ENCODE measurements at places on chromosomes 2 and 18.

DNA sequence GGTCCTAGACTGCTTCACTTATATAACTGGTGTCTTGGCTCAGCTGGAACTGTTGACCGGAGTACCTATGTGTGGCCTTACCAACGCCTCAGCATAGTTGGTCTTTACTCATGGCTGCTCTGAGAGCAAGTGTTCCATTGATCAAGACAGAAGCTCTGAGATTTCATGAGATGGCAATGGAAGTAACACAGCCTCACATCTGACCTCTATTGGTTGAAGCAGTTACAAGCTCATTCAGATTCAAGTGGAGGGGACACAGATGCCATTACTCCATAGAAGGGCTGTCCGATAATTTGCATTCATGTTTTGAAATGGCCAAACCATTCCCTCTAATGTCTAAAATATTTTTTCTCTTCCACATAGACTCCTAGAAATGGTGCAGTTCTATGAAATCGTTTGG, 46.4 kb upstream of the STK39 start:
- DNase-seq: no peak

- no peak for DNase-seq
Observed at GRCh38 chr18:2169656-2170055, 401.6 kb downstream of the METTL4 start.

DNA sequence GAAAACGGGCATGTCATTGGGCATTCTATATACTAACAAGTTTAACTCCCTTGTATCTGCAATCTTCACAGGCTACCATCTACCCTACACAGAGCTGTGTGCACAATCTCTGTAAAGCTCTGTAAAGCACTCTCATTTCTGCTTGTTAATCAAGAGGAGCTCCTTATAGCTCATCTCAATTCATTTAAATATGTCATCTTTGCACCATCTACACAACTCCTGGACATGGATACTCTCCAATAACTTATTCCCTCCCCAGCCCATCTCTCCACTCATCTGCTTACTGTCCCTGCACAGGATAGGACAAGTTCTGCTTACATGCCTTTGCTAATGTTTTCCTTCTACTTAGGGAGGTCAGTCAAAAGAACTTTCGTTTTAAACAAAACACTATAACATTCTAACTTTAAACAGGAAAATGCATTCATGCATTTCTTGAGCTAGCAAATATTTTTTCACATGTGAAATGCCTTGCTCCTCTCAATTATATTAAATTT, 61.4 kb downstream of the DPP4 start:
- no peak for DNase-seq

GRCh38 chr2:149348291-149348690, 17.9 kb downstream of the LYPD6 start:
- DNase-seq: no peak

GRCh38 chr18:12410081-12410481, 2.4 kb downstream of the PRELID3A start:
- no peak for DNase-seq

GRCh38 chr18:12884406-12885323, 628 bp upstream of the PTPN2 start:
- no peak for DNase-seq

DNA sequence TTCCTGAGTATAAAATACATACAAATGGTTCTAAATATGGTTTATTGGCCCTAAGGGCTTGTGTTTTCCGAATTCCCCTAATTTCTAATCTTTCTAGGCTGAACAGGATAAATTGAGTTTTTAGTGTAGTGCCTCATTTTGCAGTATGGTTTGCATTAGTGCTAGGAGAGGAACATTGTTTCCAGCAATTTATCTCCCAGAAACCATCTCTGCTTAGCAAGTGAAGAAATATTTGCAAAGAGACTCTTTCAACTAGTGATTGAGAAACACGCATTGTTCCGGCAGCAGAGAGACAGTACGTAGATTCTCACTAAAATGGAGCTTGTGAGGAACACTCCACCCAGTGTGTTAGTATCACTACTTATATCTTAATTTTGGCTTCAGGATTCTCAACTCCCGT, 177.8 kb upstream of the EPAS1 start:
- DNase-seq: no peak

DNA sequence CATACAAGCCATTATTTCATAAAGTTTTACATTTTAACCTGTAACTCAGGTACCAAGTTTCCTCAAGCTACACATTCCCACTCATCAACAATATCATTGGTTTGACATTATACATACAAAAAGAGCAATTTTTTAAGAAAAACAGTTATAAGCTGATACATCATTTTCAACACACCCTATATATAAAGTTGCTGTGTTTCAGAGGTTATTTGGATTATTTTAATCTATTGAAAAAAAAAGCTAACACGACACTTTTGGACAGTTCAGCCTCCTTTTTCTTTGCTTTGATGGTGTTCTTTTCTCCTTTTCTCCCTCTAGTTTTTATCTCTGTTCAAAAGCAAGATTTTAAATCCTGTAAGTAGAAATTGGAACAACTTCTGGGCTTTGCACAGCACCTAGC, 175.9 kb upstream of the CREB1 start:
- no peak for DNase-seq

GRCh38 chr2:230908595-230909191, 16.3 kb downstream of the GPR55 start:
- no peak for DNase-seq

- DNase-seq: no peak
Observed at GRCh38 chr18:23950644-23951043, 63.9 kb upstream of the TTC39C start.

DNA sequence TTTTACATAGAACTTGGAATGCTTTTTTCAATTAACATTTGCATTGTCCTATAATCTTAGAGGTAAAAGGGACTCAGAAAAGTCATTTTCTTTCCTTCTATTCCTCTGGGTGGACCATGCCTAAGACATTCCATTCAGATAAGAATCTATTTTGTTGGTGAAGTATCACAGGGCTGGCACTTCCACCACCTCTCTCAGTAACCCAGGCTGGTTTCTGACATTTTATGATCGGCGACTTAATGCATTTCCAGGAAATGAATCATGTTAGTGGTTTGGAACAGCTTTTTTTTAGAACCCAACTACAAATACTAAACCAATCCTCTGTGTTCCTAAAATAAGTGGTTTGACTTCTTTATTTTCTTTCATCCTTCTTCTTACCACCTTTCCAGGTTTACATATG, 27.0 kb downstream of the GAD1 start:
- DNase-seq: no peak

GRCh38 chr18:61666876-61667590, 225.8 kb downstream of the RNF152 start:
- DNase-seq: no peak

DNA sequence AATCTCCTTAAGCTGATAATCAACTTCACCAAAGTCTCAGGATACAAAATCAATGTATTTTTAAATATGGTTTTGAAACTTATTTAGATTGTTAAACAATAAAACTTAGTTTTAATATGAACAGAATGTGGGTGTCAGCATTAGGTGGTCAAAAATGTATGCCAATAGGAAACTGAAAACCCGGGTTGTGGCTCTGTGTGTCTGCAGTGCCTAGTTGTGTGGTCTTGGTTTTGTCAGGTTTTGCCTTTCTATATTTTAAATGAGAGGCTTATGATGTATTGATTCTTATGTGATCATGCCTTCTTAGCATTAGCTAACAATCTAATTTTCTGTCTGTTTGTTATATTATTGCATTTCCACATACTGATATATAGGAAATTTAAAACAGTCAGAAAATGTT, 227.8 kb downstream of the ZNF407 start:
- no peak for DNase-seq

DNA sequence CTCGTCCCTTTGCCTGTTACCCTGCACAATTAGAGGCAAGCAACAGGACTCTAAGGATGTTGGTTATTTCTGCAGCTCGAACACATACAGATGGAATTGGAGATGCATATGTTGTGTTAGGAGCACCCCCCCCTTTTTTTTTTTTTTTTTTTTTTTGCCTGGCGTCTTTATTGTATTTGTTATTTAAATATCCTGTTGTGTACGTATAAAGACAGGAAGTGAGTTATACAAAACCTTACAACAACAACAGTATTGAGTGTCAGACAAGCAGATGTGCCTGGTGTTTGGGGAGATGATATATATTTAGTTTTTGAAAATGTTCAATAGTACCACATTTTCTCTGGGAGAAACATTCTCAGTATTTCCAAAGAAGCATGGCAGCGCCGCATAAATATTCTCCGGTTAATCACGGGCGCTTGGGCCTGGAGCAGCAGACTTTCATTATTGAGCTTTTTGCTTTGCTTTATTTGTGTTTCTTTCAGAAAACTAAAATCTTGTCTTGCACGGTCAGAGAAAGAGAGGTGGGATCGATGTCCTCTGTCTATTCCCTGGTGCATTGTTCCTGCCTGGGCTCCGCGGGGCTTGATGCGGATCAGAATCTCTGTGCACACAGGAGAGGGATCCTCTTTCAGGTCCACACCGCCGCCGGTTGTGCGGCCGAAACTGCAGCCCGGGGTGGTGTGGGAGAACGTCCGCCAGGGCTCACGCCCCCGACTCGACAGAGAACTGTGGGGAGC, 23.2 kb upstream of the ZNF516 start:
- no peak for DNase-seq

GRCh38 chr18:395456-396250, 104.8 kb downstream of the COLEC12 start:
- DNase-seq: no peak

DNA sequence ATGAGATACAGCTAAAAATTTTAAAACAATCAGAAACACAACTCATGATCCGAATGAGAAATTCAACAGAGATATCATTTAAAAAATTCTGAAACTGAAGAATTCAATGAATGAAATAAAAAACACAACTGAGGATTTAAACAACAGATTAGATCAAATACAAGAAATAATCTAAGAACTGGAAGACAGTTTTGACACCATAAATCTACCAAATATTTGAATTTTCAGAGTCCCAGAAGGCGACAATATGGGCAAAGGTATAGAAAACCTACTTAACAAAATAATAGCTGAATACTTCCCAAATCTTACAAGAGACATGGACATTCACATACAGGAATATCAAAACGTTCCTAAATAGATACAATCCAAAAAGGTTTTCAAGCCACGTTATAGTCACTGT, 221.9 kb downstream of the OTX1 start:
- no peak for DNase-seq

DNA sequence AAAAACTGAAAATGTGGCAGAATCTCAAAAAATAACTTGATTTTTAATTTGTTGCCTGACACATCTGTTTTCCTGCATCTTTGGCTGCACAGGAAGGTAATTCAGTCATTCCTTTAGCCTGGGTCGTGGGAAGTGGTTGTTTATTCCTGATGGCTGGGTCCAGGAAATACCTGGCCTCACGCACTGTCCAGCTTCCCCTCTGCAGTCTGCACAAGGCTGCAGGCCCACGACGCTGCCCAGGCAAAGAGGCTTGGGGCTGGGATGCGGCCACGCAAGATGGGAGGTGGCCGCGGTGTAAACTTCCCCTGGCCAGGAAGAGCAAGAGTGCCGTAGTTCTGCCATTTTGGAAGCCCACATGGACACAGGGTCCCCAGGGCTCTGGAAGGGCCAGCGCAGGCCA, 28.2 kb downstream of the TSHZ1 start:
- DNase-seq: no peak

DNA sequence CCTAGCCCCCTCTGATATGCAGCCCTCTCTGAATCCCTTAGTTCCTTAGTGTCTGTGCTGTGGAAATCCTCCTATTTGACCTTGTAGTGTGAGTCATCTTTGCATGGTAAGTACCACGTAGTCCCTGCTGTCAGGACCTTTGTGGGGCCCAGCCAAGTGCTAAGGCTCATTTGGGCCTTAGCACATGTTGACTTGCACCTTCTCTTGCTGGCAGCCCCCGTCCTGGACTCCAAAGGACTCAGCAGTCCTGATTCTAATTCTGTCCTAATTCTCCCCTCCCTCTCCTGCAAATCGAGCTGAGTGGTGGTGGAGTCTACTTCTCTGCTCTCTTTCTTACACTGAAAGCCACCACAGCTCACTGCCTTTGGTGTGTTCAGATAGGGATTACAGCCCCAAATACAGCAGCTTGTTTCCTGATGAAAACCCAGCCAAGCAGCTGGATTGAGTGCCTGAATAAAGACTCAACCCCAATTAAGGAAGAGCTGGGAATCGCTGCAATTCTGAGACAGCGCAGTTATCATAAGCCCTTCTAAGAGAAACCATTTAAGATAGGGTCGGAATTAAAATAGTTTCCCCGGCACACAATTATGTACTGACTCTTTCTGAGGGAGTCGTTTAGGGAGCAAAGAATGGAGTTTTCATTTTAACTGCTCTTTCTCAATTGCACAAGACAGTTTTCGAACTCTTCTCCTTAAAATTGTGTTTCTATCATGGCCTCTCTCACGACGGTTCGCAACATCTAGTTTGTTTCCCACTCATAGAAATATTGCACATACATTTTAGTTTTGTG, 215.6 kb upstream of the TNP1 start:
- DNase-seq: no peak

DNA sequence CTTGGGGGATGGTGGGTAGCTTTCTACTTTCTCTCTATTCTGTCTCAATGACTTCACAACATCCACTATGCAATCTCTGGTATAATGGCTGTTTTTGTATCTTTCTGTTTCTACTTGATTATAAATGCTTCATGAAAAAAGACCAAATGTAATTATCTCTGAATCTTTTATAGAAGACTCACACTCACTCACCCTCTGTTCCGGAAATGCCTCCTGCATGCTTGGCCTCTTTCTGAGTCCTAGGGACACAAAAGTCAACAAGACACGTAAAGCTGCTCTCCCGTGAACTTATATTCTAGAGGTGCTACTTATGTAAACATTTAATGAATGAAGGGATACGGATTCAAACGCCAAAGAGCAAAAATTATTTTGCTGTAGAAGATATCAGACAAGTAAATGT, 502.2 kb upstream of the SOX11 start:
- DNase-seq: no peak

DNA sequence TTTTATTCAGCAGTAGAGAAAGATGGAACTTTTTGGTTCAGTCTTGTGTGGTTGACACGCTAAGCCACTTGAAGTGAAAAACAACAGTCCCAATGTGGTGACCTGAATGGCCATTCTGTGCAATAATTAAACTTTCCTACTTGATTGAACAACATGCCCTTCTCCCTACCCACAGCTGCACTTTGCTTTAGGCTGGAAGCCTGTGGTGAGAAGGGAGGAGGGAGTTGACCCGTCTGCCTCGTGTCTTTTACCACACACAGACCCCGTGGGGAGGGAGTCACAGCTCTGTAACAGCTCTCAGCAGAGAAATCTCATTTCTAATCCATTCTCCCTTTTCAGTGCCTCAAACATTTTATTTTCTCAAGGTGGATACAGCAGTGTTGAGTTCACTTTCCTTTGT, 138.2 kb upstream of the PKDCC start:
- no peak for DNase-seq

GRCh38 chr2:25041307-25041927, 459 bp upstream of the EFR3B start:
- DNase-seq: peak; percentile 64

DNA sequence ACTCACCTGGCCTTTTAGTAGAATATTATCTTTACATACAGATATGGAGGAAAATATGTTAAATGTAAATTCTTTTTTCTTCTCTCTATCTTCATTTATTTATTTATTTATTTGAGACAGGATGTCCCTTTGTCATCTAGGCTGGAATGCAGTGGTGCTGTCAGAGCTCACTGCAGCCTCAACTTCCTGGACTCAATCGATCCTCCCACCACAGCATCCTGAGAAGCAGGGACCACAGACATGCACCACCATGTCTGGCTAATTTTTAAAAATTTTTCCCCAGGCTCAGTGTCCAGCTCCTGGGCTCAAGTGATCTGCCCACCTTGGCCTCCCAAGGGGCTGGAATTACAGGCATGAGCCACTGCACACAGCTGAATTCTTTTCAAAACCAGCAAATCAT, 20.3 kb downstream of the KYNU start:
- DNase-seq: no peak
